ENCODE measurements at places on chromosomes 1 and 21.
A peak's percentile ranks its signal among the peaks of the same experiment; 100 is the strongest.

GRCh38 chr1:80047791-80048190, 1041.3 kb upstream of the ADGRL4 start:
- peak; percentile 20 for DNase-seq

DNA sequence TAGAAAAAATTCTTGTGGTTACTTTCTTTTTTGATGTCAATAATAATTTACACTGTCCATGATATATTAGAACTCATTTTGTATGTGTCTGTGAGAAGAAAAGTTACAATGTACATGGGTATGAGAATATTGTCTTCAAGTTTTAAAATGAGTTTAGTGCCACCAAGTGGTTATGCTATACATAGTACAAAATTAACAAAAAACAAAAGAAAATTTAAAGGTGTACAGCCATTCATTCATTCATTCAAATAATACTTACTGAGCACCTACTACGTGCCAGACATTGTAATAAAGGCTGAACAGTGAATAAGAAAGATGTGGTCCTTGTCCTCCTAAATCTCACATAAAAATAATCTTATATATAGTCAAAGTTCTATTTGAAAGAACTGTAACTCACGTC, 27.7 kb downstream of the UCHL5 start:
- no peak for DNase-seq

- DNase-seq = peak; percentile 93
Measured at GRCh38 chr1:201946224-201946908, at the start of gene LMOD1. Gene LMOD1 (minus strand): TSS chr1:201946548. CDS start chr1:201946340, 208 bp downstream.

- no peak for DNase-seq
Measured at GRCh38 chr21:34844924-34845238, 176.1 kb downstream of the CLIC6 start.

DNA sequence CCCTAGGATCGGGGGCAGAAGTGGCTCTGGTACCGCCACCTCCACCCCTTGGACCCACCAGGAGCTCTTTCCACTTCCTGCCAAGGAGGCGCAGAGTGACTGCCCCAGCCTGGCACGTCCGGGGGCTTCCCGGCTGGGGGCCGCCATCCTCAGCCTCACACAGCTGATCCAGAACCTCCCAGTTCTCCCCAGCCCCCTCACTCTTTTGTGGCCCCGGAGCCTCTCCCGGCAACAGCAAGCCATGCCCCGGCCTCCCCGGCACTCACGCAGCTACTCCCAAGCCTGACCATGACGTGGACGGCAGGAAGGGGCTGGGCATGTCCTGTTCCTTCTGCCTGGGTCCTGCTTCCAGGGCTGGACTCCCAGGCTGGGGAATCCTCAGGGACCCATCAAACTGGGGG, 17.1 kb downstream of the TP73 start:
- no peak for DNase-seq

GRCh38 chr1:20950679-20951078, 163.6 kb upstream of the HP1BP3 start:
- no peak for DNase-seq

DNA sequence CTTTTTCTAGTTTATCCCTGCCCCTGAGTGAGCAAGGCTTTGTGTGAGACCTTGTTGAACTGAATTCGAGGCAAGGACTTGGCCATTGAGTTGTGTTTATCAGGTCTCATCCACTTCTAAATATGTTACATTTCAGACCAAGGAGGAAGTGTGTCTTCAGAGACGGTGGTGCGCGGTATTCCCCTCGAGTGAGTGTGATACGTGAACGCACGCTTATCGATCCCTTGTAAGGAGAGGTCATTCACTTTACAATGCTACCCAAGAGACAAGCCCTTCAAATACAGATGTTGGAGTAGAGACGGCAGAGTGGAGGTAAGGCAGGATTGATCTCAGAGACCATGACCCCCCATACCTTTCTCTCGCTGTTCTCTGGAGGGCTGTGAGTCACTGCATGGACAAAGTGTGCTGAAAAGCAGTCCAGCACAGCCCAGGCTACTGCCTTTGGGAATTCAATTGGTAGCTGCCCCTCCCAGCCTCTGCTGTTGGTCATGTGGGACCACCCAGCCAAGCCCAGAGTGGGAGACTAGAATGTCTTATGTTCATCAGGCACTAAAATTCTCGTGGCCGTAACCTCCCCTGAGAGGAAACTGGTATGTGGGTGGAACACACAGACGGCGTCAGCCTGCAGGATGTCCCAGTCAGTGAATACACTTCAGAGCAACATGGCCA, 16.3 kb upstream of the MTARC1 start:
- DNase-seq = no peak

DNA sequence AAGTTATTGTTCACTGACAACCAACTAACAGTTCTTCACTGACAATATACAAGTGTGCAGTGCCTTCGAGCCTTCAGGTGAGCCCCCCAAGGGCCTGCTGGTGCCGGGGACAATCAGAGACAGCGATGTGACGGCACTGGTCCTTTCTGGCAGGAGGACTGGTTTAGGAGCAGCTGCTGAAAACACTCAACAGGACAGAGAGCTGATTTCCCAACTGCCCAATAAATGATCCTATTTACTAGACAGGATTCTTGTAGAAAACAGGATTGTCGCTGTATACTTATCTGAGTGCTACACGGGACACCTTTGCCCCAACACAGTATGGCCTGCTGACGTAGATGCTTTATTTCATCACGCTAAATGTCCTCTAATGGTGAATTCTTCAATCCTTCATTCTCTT, 65.4 kb downstream of the TP53BP2 start:
- no peak for DNase-seq

DNA sequence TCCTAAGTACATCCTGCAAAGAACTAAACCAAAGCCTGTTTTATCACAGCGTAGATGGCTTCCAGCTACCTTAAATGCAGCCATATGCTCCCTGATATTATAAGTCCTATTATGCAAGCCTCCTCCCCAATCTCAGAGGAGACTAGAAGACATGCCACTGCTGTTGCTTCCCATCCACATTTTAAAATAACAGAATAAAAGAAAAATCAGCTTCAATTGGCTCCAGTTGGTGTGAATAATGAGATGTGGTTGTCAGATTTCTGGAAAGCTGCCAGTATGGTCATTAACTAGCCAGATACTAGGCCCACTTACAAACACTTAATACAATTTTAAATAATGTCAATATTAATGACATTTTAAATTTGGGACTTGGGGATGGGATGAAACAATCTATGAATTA, 25.7 kb downstream of the WARS2 start:
- DNase-seq = no peak

DNA sequence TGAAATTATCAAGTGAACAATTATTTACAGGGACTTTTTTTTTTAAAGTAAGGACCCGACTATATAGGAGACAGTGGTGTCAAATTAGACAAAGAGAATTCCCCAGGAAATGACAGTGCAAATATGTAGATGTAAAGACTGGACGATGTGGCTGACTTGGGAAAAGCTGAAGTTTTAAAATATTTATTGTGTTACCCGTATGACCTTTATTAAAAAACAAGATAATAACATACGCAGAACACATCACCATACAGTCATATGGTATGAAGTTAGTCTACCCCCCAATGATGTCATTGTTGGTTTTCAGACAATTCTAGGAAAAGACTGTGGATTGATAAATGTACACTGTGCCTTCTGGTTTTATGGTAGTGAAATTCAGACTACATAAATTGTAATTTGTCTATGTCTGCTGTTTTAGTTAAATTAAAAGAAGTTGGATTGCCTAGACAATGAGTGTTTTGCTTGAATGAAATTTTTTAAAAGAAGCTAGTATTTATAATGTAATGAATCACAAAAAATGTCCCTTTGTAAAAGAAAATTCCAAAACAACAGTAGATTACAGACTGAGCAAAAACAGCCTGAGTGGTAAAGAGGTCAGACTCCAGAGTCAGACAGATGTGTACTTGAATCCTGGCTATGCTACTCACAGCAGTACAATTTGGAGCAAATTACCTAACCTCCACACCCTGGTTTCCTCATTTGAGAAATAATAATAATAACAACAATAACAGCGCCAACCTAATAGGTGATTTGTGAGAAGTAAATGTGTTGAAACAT, 15.5 kb upstream of the PDC start:
- peak; percentile 69 for DNase-seq

DNA sequence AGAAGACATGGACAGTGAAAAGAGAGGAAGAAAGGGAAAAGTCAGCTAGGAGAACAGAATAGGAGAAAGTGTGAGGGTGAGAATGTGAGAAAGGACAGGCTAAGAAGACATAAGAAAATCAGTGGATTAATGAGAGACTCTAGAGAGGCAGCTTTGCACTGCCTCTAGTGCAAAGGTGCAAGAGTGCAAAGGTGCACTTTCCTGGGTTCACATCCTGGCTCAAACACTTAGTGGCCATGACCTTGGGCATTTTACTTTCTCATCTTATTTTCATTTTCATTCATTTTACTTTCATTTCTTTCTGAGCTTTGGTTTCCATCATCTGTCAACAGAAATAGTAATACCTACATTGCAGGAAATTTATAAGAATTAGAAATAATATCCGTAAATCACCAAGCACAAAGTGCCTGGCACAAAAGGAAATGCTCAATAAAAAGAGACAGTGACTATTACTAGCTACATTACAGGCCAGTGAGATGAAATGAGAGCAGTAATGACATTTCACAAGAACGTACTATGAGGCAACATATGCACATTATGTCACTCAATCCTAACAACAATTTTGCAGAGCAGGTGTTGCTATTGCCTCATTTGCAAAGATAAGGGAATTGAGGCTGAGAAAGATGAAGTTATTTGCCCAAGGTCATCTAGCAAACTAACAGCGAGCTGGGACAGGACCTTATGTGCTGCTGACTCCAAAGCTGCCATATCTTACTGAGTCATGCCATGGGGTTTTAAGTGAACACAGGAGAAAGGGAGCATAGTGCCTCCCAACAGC, 107.0 kb upstream of the TLR5 start:
- DNase-seq = no peak

GRCh38 chr1:26862781-26863684, at the start of gene SFN:
Gene SFN (plus strand): TSS chr1:26863149. CDS start chr1:26863213, 64 bp downstream.
- DNase-seq = no peak

GRCh38 chr1:182185842-182186756, 124.6 kb upstream of the ZNF648 start:
- DNase-seq = peak; percentile 3

DNA sequence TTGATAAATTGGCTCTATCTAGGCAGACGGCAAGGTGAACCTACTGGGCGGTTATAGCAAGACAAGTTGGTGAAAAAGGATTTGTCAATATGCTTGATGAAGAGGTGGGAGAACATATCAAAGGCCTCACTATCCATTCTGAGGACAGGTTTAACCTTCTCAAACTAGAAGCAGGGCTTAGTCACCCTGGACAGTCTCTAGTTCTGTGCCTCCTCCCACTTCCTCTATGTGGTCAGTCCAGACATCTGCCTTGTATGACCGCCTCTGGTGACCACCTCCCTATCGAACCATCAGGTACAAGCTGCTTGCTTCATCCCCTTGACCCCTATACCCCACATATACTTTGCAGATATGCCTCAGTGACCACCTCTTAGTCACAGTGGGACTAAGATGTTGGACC, 2.3 kb upstream of the SCYL3 start:
- DNase-seq = no peak

All from brain microvascular endothelial cell (primary cell).